ENCODE measurements at places on chromosomes 5 and 9.

DNA sequence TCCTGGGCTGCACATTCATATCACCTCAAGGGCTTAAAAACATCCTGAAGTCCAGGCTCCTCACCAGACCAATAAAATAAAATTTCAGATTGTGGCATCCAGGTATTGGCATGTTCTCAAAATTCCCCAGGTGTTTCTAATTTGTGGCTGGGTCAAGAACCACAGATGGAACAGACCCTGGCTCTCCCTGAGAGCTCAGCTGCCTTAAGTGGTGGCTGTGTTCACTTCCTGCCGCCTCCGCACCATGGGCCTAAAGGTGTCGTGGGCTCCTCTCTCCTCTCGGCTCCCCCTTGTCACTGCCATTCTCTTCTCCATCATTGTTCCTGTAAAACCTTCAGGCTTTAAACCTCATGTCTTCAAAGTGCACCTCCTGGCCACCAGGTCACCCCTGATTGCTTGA, 17.8 kb upstream of the CCNJL start:
- DNase-seq: no peak

DNA sequence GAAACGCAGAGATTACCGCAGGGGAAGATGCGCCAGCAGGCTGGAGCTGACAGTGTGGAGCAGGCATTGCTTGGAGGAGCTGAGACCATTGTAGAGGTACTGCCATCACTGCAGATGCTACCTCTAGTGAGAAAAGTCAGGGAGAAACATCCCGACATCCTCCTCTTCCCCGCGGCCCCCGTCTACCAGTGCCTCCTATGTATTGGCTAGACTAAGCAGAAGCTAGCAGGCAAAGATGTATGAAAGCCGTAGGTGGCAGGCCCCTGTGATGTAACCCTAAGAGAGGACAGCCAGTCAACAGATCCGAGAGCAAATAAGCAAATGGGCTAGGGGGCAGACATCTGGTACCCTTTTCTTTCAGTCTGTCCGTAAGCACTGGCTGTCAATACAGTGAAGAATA, 115.5 kb upstream of the ACTBL2 start:
- DNase-seq: no peak

DNA sequence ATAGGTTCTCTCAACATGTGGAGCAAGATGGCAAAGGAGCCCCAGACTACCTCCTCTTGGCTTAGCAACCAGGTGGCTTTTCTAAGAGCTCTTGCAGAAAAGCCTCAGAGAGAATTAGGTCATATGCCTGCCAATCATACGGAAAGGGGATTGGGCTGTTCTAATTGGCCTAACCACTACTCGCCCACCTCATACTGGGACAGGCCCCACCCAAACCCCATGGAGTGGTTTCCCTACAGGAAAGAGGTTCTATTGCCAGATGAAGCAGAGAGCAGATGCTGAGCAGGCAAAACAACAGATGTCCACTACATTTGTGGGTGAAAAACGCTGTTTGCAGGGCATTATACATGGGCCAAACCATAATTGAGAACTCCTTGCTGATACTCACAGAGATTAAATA, 29.0 kb downstream of the ABLIM3 start:
- DNase-seq: no peak

DNA sequence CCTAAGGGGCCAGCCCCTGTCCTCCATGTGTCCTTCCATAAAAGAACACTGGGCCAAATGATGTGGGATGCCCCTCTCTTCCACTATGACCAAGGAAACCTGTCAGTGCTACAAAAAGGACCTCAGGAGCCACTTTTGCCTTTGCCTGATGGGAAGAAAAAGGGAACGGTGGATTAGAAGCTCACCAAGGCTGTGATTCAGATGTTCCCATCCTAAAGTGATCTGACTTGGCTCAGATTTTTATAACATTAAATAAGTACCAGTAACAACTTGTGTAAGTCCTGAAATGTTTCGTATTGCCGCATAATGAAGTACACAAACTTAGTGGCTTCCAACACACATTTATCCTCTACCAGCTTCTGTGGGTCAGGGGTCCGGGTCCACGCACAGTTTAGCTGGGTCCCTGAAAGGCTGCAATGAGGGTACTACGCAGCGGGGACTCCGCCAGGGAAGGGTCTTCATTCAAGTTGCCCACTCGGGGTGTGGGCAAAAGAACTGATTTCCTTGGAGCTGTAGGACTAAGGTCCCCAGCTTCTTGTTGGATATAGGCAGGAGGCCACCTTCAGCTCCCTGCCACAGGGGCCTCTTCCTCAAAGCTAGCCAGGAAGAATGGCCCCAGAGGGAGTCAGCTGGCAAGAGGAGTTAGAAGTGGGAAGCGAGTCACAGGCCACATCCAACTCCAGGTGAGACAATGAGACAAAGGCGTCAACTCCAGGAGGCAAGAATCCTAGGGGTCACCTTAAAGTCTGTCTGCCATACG, 60.4 kb downstream of the RAPGEF1 start:
- DNase-seq: no peak

DNA sequence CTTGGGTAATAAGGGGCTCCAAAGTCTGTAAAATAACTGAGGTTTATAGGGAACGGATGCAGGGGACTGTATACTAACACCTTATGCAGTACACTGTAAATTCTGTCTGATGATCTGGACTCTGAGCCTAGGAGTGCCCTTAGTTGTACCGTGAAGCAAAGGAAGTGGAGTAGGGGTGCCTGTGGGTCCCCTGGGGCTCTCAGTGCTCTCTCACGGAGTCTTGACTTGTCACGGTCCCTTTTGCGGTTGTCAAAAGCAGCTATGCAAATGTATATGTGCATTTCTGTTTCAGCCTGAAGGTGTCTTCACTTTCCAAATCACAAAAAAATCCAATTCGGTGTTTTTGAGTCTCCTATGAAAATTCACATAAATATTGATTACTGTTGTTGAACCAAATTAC, 17.8 kb downstream of the DMRT1 start:
- DNase-seq: no peak

DNA sequence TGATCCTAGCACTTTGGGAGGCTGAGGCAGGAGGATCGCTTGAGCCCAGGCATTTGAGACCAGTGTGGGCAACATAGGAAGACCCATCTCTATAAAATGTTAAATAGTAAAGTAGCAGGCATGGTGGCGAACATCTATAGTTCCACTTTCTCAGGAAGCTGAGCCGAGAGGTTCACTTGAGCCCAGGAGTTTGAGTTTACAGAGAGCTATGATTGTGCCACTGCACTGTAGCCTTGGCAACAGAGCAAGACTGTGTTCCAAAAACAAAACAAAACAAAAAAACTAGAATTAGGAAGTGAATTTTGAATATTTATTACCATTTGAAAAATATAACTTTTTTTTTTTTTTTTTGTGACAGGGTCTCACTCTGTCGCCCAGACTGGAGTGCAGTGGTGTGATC, 26.8 kb upstream of the PAX5 start:
- DNase-seq: no peak

DNA sequence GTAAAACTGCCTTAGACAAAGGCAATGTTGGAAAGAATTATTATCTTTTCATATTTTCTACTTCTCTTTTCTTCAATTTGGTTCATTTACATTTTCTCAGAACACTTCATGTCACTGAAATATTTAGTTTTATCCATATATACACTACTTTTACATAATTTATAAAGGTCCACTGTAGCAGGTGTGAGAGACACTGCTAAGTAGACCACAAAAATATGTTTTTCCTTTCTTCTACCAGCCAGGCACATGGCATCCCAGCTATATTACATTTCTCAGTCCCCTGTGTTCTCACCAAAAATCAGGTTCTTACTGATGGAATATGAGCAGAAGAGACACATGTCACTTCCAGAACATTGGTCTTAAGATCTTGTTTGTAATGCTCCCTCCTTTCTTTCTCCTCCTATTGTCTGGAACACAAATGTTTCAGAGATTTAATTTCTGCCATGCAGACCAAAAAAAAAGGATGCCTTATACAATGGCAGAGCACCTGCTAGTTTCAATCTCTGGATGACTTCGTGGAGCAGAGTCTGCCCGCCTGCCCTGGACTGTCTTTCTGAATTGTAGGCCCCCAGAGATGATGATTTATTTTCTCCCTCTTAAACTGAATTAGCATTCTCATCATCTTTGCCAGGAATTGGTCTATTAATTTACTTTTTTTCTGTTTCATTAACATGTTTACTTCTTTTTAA, 125.4 kb upstream of the ACOT12 start:
- no peak for DNase-seq

- no peak for DNase-seq
Measured at GRCh38 chr9:211036-211435, 3.6 kb upstream of the DOCK8 start.

DNA sequence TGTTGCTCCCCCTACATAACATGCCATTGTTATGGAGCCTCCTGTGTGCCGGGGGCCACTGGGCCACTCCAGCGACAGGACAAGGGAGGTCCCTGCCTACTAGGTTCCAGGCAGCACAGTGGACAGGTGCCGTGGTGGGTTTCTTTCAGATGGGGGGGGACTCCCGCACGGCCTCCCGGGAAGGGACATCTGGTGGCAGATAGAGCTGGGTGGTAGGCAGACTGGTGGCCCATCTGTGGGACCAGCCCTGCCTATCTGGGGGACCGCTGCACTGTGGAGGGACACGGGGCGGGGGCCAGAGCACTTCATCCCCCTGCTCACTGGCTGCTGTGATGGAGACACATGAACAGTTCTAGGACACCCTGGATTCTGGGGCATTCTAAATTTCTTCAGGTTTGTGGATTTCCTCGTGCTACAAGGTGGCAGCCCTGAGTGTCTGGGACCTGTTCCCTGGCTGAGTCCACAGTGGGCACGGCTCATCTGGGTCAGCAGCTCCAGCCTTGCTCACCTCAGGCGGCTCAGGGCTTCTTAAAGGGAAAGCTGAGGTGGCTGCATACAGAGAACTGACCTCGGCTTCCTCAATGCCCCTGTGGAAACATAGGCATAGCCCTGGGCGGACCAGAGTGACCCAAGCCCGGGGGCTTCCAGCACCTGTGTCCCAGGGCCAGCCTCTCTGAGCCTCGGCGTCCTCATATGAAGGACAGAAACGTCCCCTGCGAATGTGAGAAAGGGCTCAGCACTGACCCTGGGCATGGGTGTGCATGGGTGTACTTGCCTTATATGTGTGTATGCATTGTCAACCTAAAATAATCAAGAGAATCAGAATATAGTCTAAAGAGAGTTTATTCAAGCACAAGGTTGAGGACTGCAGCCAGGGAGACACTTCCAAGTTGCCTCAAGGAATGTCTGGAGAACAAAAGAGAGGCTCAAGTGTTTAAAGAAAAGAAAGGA, 22.5 kb downstream of the FGD3 start:
- DNase-seq: no peak

GRCh38 chr5:38373743-38374142, 115.4 kb downstream of the EGFLAM start:
- DNase-seq: no peak
